ENCODE measurements at places on chromosomes 6 and 20. TPM values are rescaled to one million over a fixed set of nuclear protein-coding genes. Genes with fewer than 3 reads are reported as not detected.

DNA sequence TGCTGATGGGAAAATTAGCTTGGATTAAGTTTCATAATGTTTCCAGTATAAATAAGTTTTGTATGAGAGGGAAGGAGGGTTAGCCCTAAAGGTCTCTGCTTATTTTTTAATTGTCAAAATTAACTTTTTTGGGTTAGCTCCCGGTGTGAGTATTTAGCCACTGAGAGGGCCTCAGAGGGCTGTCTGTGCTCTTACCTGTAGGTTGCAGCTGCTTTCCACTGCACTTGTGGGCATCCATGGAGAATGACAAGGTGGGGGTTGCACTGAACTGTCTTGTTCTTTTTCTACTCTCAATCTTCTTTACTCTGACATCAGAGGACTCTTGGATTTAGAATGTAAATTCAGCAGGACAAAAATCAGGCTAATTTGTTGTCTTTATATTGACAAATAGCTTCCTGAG, 81.4 kb downstream of the CD164 start:
- DNase-seq, result no peak
- H3K36me3 ChIP-seq, result no peaks in the 10 kb centered on the region
- peaks cover 39% of the 10 kb centered on the region for H3K4me1 ChIP-seq
- H3K27ac ChIP-seq, result no peak overlapping the region
- no peak overlapping the region for H3K4me3 ChIP-seq

The SNPH gene
- total RNA-seq, result 4.4 TPM

DNA sequence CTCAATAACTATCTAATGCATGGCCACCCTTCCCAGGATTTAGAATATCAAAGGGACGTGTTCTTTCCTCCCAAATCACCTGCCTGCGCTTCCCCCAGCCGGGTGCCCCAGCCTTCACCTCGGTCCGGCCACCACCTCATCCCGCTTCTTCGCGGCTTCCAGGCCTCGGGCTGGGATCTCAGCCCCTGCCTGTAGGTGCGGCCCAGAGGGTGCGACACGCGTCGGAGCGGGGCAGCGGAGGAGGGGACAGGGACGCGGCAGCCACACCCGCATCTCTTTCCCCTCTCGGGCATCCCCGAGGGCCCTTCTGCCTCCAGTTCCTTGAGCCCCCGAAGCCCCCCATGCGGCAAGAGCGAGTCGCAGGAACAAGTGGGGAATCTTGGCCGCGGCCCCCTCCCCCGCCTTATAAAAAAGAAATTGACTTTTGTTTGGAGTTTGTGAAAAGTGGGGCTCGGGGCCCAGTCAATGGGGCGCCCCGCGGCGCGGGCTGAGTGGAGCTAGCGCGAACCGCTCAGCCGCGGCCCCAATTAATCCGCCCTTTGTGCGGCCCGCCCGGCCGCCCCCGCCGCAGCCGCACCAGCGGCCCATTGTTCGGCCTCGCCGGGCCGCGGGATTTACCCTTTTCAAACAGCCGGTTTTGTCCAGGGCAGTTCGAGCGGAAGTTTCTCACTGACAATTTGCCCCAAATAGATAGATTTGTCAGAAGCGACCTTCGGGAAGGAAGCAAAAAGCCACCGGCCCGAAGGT, 8.4 kb upstream of the NR2E1 start:
- no peaks in the 10 kb centered on the region for H3K36me3 ChIP-seq
- peaks cover 100% of the 10 kb centered on the region for H3K27me3 ChIP-seq
- peak; percentile 57 for DNase-seq

The RIPOR3 gene
- total RNA-seq, result 5.4 TPM

The COX4I2 gene
- total RNA-seq, result not detected

GRCh38 chr6:8065519-8065911, 1.3 kb upstream of the BLOC1S5 start:
- H3K4me1 ChIP-seq, result peaks cover 32% of the 10 kb centered on the region
- H3K27ac ChIP-seq, result peak overlapping the region; percentile 91
- H3K36me3 ChIP-seq, result peaks cover 3% of the 10 kb centered on the region
- H3K4me3 ChIP-seq, result no peak overlapping the region
- DNase-seq, result no peak

- H3K4me3 ChIP-seq, result no peak overlapping the region
- DNase-seq, result no peak
- H3K27ac ChIP-seq, result no peak overlapping the region
Observed at GRCh38 chr6:67112120-67112519, 1405.1 kb upstream of the EYS start.

The CCN5 gene
- 0.16 TPM for total RNA-seq

DNA sequence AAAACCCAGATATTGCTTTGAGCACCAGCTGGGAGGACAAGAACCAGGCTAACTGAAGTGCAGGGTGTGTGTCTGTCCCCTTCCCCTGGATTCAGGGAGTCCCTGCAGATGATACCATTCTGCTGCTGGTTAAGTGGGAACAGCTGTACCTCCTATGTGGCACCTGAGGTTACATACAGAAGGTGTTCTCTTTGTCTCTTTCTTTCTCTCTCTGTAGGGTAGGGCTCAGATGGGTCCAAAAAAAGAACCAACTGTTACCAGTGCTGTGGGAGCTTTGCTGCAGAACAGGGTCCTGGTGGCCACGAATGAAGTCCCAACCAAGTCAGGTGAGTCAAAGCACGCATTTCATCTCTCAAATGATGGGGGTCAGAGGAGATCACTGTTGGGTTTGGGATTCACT, 38.6 kb downstream of the ZC2HC1B start:
- DNase-seq, result no peak
- H3K27ac ChIP-seq, result no peak overlapping the region
- H3K27me3 ChIP-seq, result no peaks in the 10 kb centered on the region
- H3K36me3 ChIP-seq, result no peaks in the 10 kb centered on the region

Data from WTC11 (cell line).